Breast epithelium (tissue), 4 donors: ENCODE measurements at places on chromosomes 6 and 20. TPM values are rescaled to one million over a fixed set of nuclear protein-coding genes. Genes with fewer than 3 reads are reported as not detected.

Gene CST4
- total RNA-seq, result not detected

Gene GTSF1L
- total RNA-seq, result not detected

Gene HUS1B
- 5.4 TPM for total RNA-seq

Gene NUP153
- total RNA-seq, result 34.1 TPM

Gene MOG
- total RNA-seq, result not detected

Gene SLC25A27
- 81.7 TPM for total RNA-seq

Gene RRBP1
- 49.8 TPM for total RNA-seq

Gene SLC22A23
- 22.9 TPM for total RNA-seq

Gene IPCEF1
- total RNA-seq, result 3.7 TPM

DNA sequence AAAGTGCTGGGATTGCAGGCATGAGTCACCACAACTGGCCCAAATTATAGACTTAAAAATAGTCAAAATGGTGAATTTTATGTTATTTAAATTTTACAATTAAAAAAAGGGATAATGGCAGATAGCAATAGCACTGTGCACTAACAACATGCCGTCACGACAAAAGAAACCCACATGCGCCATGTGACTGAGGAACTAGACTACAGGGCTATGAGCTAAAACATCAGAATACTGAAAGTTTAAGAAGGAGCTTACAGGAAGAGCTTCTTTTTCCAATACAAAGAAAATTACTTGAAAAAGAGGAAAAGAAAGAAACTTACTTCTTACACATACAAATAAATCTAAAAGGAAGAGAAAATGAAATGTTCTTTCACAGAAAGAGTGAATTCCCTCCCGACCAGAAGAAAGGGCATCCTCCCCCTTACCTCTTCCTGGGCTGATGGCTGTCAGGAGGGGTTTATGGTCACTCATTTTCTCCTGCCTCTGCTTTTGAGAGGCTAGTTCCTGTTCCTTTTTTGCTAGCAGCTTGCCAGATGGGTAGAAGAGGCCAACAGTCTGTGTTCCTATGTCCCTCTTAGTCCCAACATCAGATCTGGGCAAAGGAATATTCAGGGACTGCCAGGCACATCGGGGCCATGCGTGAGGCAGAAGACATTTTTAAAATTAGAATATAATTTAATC is 54.5 kb downstream of the DZANK1 start:
- DNase-seq, result no peak

DNA sequence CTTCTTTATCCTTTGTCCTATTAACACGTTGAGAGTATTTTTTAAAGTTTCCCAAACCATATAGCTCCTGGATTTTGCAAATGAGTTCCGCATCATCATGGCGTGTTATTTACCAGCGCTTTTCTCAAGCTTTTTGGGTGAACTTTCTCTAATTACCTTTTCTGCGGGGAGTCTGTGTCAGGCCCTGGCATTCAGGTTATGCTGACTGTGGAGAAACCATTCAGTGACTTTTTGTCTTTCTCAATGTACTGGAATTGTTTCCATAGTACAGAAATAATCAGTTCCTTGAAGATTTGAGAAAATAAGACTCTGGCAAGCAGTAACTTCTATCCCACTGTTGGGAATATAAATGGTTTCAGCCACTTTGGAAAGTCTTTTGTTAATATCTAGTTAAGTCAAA is 115.3 kb downstream of the CDH26 start:
- no peak for DNase-seq

DNA sequence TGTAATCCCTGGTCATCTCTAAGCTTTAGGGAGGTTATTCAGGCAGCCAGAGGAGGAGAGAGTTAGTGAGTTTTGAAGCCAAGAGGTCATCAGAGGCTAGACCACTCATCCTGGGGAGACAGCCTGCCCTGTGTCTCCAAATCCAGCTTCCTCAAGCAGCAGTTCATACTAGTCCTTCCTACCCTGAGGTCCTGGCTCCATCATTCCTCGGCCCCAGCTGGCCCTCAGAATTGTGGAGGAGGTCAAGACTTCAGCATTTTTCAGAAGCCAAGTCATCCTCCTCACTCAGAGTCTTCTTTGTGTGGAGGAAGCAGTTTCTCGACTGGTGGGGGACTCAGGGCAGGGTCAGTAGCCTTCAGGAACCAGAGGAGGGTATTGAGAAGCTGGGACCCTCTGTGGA is 12.4 kb upstream of the KIAA1755 start:
- no peak for DNase-seq

GRCh38 chr6:53263917-53264316 is 84.8 kb downstream of the ELOVL5 start:
- DNase-seq, result no peak

DNA sequence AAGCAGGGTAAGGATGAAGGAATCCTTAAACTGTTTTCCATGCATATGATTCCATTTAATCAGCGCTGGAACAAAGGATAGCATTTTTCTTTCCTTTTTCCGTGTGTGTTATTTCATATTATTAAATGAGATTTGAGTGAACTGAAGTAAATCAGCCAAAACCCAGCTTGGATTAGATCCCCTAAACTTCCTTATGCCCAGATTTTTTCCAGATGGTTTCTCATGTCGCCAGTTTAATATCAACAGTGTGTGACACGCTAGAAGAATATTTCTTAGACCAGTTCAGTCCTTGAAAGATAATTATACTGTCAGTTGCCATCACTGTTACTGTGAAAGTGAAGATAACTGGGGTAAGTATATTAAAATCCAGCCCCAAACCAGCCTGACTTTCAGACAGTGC is 1009.4 kb downstream of the KIF16B start:
- no peak for DNase-seq

DNA sequence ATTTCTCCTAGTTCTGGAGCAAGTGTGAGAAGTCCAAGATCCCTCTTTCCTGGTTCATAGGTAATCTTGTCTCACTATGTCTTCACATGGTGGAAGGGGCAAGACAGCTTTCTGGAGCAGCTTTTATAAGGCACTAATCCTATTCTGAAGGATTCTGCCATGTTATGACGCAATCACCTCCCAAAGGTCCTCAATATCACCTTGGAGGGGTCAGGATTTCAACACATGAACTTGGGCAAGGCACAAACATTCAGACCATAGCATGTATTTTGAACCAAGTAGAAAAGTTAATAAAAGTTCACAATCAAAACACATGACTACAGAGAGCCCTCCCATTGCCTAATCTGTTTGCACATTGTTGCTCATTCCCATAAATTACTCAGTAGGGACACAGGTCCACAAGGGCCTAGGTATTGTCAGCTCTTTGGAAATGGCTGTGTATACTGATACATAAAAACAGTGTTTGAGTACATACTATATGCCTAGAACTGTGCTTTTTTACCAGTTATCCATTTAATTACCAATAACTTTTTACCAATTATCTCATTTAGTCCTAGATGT is 11.3 kb upstream of the TRDN start:
- no peak for DNase-seq

- DNase-seq, result no peak
Observed at GRCh38 chr6:13339863-13340630, 11.7 kb upstream of the TBC1D7 start.

- no peak for DNase-seq
Observed at GRCh38 chr6:1502041-1502440, 107.7 kb upstream of the FOXC1 start.

DNA sequence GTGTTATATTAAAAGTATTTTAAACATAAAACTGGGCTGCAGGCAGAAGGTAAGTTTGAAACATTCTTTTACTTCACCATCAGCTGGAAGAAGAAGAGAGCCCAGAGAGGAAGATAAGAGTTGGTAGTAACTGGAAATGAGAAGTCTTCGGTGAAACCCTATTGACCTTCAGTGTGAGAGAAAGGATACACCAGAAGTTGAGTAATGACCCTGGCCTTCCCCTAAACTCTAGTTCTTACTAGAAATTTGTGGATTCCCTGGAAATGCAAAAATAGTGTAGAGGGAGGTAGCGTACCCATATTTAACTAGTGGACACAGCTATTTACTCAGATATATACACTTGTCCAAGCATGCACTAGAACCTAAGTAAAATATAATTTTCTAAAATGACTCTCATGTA is 8.0 kb upstream of the EPM2A start:
- DNase-seq, result no peak

DNA sequence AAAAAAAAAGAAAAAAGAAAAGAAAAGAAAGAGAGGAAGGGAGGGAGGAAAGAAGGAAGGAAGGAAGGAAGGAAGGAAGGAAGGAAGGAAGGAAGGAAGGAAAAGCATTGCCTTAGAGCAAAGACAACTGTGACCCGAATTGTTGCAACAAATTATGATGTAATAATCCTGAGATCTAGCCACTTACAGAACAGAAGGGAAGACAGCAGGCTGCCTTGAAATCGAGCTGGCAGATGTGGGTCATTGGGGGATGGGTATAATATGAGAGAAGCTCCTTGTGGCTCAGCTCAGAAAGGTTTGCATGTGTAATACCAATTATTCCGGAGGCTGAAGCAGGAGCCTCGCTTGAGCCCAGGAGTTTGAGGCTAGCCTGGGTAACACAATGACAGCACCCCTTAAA is 208.1 kb upstream of the PROKR2 start:
- DNase-seq, result no peak

DNA sequence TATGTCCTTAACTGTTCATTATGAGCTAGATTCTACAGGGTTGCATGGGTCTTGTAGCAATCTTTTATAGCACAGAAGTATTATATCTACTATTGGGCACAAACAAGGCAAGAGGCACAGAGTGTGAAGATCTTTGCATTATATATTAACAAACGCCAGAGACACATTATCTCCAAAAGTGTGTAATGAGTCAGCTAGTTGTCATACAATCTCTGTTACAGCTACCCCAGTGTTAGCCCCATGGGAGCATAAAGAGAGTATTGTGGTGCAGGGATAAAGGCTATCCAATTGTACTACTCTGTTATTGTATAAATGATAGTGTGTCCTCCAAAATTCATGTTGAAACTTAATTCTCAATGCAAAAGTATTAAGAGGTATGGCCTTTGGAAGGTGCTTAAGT is 148.4 kb upstream of the RIMS1 start:
- DNase-seq, result no peak

GRCh38 chr20:58208944-58209343 is 19.5 kb downstream of the ANKRD60 start:
- no peak for DNase-seq

GRCh38 chr6:22747571-22747970 is 178.2 kb downstream of the HDGFL1 start:
- DNase-seq, result no peak

GRCh38 chr6:120077489-120077888 is 727.9 kb upstream of the MAN1A1 start:
- no peak for DNase-seq

DNA sequence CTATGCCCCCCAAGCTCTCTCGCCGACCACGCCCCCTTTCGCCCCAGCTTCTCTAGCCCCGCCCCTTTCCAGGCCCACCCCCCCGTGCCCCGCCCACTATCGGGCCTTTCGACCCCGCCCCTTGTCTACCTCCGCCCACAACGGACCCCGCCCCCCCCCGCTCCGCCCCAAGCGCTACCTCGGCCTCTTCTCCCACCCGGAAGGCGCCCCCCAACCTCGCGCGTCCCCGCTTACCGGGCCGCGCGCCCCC is 200 bp downstream of the ZBTB22 start:
- no peak for DNase-seq

DNA sequence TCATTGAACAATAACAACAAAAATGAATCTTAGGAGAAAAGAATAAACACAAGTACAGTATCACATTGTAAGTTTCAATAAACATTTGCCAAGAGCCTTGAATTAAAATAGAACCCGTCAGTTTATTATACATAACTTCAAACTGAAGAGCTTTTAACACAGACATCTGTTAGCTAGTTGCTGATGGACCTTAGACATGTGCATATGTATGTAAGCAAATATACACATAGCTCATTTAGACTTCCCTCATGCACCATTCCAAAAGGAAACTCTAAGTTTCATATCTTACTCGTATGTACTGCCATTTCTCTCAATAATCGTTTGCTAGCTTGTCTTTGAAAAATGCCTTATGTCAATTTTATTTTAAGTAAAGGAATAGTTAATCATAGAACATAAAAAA is 235.0 kb downstream of the TENT5A start:
- no peak for DNase-seq

DNA sequence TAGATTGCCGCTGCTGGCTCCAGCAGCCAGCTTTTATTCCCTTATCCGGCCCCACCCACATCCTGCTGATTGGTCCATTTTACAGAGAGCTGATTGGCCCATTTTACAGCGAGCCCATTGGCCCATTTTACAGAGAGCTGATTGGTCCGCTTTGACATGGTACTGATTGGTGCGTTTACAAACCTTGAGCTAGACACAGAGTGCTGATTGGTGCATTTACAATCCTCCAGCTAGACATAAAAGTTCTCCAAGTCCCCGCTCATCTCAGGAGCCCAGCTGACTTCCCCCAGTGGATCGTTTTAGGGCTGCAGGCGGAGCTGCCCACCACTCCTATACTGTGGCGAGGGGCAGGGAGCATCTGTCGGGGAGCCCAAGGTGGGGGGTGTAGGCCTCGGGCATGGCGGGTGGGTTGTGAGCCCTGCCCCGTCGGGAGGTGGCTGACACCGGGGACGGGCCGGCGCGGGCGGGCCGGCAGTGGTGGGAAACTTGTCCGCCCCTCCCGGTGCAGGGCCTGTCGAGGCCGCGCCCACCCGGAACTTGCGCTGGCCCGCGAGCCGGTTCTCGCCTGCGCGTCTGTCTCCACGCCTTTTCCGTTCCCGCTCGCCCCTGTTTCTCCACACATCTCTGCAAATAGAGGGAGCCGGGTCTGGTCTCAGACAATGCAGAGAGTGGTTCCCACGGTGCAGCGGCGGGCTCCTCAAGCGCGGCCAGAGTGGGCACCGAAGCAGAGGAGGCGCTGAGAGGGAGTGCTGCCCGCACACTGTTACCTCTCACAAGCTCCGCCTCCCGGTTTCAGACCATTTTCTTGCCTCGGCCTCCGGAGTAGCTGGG is 86.1 kb upstream of the STMND1 start:
- no peak for DNase-seq

DNA sequence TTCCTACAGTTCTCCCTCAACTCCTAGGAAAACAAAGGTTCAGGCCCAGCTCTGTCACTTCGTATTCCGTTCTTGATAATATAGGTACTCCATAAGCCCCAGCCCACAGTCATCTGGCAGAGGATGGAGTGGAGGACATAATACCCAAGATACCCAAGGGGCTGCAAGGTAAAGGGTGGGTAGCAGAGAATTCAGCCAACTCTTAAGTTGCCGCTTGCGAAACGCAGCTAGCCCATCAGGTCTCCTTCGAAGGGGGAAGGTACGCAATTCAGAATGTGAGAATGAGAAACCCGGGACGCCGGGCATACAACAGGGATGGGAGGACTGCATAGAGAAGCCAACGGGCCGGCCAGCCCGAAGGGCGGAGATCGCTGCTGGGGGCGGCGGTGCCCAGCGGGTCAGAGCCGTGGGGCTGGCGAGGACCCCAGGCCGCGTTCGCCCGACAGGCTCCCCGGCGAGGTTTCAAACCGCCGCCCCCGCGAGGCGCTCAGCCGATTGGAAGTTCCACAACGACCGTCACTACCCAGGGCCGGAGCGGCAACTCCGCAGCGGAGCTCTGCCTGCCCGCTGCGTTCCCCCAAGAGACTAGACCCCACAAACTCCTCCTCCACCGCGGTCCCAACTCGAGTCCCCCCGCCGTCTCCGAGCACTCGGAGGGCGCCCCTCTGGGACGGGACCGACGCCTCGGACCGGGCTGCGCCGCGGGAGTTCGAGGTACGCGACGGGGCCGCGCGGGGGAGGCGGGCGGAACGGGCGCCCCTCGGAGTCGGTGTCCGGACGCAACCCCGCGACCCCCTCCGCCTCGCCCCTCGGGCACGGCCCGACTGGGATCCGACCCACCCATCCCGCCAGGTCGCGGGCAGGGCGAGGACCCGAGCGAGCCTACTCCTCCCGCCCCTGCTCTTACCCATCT is 911 bp downstream of the CDK19 start:
- peak; percentile 53 for DNase-seq
